ENCODE measurements at places on chromosomes 12 and 14. TPM values are rescaled to one million over a fixed set of nuclear protein-coding genes. Genes with fewer than 3 reads are reported as not detected.

The EFS gene
- not detected for total RNA-seq

The MBIP gene
- 19.0 TPM for total RNA-seq

The OR10G3 gene
- total RNA-seq: not detected

The CPNE6 gene
- total RNA-seq: not detected

The MANSC1 gene
- total RNA-seq: 56.5 TPM

The VCPKMT gene
- 6.9 TPM for total RNA-seq

The KSR2 gene
- total RNA-seq: 5.2 TPM

The STON2 gene
- total RNA-seq: not detected

The IAPP gene
- total RNA-seq: not detected

The TAS2R8 gene
- not detected for total RNA-seq

The FAM90A1 gene
- not detected for total RNA-seq

The PRICKLE1 gene
- 69.0 TPM for total RNA-seq

The B4GALNT3 gene
- not detected for total RNA-seq

The ARHGEF25 gene
- total RNA-seq: 7.4 TPM

The DPPA3 gene
- not detected for total RNA-seq

All from endothelial cell of umbilical vein (primary cell).